Right renal cortex interstitium (tissue), 3 donors: ENCODE measurements at places on chromosomes 4 and X.

- no peak for DNase-seq
Observed at GRCh38 chrX:120308959-120309872, 2.0 kb downstream of the TMEM255A start.

DNA sequence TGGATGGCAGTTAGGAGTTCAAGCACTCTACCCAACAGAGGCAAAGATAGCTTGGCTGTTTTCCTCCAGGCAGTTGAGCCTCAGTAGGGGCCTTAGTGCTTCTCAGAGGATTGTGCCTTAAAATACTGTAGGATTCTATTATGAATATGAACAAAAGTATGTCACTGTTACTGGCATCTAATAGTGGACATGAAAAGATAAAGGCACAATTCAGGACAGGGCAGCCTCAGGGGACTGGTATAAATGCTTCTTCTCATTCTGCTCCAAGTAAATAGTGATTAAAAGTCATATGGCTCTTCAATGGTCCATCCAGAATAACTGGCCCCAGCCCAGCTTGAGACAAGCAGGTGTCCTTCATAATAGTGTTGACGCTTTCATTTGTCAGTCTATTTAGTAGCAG lies 17.7 kb downstream of the COL4A6 start:
- no peak for DNase-seq

DNA sequence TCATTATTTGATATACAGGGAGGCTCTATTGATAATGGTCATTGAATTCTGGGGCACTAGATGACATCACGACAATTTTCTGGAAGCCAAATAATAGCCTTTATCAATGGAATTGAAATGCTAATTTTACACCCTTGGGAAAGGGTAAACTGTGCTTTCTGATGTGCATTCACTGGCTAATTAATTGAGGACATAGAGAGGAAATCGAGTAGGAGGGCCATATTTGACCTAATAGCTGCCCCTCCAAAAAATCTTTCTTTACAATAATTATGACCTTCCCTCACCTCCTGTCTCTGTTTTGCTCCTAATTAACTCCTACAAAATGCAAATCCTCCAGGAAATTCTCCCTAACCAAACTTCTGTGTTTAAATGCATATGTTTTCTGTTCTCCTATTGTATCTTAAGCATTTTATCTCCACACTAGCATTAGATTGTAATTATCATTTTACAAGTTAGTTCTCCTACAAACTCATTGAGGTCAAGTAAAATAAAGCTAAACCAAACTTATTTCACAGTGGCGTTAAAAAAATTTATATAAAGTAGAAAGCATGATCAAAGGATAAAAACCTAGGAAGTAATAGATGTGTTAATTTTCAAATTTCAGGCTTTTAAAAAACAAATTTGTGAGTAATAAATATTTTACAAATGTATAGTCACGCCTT lies 1414.0 kb upstream of the AGA start:
- no peak for DNase-seq

DNA sequence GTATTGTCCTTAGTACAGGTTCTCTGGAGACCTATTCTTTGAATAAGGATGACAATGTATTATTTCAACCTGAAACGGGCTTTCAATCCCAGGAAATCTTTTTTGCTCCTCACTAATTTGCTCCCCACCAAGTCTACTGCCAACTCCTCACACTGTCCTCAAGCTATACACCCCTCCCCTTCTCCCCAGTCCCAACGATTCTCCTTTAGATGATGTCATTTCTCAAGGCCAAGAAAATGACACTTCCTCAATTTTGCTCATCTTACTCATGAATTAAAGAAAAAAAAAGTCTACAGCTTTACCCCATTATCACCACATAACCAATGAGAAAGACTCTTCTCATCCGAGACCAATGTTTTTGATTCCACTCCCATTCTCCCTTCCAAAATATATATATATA lies 20.6 kb downstream of the AP1S2 start:
- DNase-seq: no peak

- DNase-seq: no peak
Observed at GRCh38 chr4:1244978-1245471, 3.9 kb downstream of the CTBP1 start.
